Iris pigment epithelial cell (primary cell): ENCODE measurements at places on chromosomes 7 and 10.

GRCh38 chr7:167090-167855 lies 25.1 kb upstream of the FAM20C start:
- no peak for DNase-seq

DNA sequence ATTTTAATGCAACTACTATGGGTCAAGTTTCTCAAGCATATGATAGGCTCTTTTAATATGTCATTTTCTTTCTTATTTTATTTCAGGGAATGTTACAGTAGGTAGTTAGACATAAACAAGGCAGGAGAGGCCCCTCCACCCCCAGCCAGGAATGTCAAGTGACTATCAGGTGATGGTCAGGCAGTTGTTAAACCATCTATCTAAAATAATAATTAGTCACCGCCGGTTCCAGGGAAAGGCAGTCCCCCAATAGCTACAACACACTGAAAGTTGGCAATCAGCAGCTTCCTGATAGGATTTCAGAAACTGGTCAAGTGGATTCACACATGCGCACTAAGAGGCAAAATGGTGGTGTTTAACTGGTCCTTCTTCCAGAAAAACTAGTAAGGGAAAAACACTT lies 9.3 kb downstream of the OLAH start:
- no peak for DNase-seq

- peak; percentile 1 for DNase-seq
Observed at GRCh38 chr7:124322561-124322960, 289.7 kb upstream of the TMEM229A start.

DNA sequence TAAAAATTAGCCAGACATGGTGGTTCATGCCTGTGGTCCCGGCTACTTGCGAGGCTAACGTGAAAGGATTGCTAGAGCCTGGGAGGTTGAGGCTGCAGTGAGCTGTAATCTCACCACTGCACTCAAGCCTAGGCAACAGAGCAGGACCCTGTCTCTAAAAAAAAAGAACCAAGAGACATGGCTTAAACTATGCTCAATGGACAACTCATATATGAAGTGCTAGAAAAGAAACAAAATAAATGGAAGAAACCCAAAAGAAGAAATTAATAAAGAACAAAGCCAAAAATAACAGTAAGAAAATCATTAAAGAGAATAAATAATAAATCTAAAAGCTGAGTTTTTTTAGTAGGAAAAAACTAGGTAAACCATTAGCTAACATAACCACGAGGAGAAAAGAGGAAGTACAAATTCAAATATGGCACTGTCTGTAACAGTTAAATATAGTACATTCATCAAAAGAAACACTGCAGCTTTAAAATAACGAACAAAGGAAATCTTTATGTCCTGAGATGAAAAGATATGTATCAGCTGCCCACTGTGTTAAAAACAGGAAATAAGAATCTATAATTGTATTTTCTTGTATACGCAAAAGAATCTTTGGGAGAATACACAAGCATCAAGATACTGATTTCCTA lies 48.7 kb downstream of the UPF2 start:
- no peak for DNase-seq

DNA sequence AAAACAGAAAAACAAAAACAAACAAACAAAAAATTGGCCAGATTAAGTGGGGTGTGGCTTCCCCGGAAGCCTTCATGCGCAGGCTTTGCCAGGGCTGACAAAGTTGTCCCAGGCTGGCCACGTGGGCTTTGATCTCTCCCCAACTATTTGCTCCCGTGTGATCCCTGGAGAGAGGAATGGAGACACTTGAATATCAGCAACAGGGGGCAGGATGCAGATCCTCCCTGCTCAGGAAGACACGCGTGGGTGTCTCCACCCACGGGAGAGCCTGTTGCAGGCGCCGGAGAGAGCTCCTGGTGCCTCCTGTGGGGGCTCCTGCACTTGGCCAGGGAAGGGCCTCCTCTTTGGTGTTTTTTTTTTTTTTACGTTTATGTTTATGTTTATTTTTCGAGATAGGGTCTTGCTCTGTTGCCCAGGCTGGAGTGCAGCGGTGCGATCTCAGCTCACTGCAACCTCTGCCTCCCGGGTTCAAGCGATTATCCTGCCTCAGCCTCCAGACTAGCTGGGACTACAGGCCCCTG lies 19.0 kb downstream of the TRIM56 start:
- no peak for DNase-seq

- DNase-seq: no peak
Observed at GRCh38 chr7:33471636-33472242, 342.4 kb downstream of the BBS9 start.

- no peak for DNase-seq
Observed at GRCh38 chr7:64877714-64878610, 25.1 kb upstream of the ZNF273 start.

DNA sequence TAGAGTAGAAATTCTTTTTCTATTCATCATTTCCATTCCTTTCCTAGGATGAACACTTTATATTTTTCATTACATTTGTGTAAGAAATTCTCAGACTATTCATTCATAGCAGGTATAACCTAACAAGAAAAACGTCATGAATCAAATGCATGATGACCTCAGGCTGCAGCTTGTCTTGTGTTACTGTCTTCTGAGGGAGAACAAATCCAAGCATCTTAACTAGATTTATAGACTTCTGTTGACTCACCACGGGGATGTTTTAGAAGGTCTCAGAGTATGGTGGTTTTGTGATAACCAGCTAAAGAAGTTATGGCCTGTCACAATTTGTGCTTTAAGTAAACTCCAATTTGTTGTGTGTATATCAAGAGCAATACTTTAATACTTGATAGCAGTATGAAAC lies 102.7 kb downstream of the ANKRD7 start:
- no peak for DNase-seq

- DNase-seq: no peak
Observed at GRCh38 chr7:44767134-44767911, 18.7 kb downstream of the ZMIZ2 start.

GRCh38 chr10:969473-970150 lies 18.6 kb upstream of the GTPBP4 start:
- DNase-seq: no peak

- peak; percentile 54 for DNase-seq
Observed at GRCh38 chr7:134140889-134141867, 14.0 kb downstream of the LRGUK start.

DNA sequence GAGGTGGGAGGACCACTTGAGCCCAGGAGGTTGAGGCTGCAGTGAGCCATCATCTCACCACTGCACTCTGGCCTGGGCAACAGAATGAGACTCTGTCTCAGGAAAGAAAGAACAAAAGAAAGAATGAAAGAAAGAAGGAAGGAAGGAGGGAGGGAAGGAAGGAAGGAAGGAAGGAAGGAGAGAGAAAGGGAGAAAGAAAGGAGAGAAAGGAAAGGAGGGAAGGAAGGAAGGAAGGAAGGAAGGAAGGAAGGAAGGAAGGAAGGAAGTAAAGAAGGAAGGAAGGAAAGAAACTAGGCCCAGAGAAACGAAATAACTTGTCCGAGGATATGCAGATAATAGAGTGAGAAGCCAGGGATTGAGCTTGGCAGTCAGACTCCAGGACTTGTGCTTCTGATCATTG lies 102.1 kb downstream of the SKIDA1 start:
- DNase-seq: no peak

GRCh38 chr7:152313831-152314604 lies 121.8 kb downstream of the KMT2C start:
- DNase-seq: peak; percentile 96

- no peak for DNase-seq
Observed at GRCh38 chr10:68595513-68595912, 35.4 kb downstream of the TET1 start.

GRCh38 chr7:69803699-69804516 lies 205.6 kb downstream of the AUTS2 start:
- DNase-seq: no peak

- no peak for DNase-seq
Observed at GRCh38 chr10:127033216-127034033, 128.2 kb downstream of the DOCK1 start.

DNA sequence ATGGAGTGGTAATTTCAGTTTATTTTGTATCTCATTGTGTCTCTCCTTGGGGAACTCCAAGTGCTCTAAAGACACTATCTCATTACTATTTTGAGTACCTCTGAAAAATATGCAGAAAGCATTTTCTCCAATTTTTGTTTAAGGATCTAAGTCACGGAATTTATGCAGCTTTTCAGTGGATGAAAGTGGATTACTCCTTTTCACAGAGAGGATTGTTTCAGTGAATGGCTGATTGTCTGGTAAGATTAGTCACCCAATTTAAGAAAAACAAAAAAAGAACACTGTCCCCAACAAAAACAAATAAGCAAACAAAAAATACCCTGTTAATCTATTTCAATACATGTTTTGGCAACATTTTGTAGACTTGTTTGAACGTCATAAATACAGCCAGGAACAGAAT lies 338.3 kb upstream of the TEX47 start:
- no peak for DNase-seq

GRCh38 chr7:70855373-70855772 lies 276.6 kb upstream of the GALNT17 start:
- DNase-seq: no peak

DNA sequence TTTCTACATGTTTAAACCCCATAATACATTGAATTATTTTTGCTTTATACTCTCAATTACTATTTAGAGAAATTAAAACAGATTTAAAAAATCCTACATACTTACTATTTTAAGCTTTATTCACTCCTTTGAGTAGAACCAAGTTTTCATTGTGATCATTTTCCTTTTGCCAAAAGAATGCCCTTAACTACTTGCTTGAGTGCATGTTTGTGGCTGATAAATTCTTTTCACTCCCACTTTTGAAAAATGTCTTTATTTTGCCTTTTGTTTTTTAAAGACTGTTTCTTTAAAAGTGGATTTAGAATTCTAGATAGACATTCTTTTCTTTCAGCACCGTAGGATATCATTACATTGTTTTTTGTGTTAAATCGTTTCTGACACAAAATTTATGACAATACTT lies 22.3 kb upstream of the AGR3 start:
- DNase-seq: no peak

DNA sequence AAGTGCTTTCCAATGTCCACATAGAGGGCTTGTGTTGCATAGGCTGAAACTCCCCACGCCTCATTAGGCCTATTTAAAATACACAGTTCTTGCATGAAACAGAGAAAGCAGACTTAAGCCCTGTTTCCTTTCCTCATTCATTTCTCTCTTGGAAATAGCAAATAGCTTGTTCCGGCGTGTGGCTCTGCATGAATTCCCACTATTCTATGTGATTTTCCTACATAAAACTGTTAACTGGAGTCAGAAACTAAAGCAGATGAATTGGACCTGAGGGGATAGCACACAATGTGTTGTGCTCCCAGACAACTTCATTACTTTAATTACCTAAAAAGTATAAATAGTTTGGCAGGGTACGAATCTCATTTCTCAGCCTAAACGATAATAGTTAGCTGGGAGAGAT lies 981.5 kb downstream of the SORCS1 start:
- no peak for DNase-seq

- DNase-seq: peak; percentile 68
Observed at GRCh38 chr7:99380032-99380822, 5.7 kb downstream of the ARPC1B start.
